AML-193 (cell line): ENCODE measurements at places on chromosomes 2 and 18.

- no peak for DNase-seq
Measured at GRCh38 chr2:1045109-1045508, 94.5 kb downstream of the SNTG2 start.

GRCh38 chr18:55419132-55419946 is 168.7 kb downstream of the TCF4 start:
- no peak for DNase-seq

DNA sequence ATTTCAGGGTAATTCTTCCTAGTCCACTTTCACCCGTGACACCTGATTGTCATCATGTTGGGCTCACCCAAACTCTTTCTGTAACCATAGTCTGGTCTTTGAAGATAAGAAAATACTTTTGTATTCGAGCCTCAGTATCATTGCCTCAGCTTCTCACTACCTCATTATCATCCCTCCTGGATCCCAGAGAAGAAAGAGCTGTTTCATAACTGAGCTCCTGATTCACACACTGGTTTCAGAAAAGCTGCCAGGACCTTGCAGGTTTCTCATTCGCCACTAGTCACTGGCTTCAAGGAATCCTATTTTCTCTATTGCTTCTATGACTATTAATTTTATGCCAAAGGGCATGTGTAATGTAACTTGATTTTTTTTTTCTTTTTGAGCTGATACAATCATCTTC is 2.9 kb upstream of the CRIM1 start:
- DNase-seq = no peak

DNA sequence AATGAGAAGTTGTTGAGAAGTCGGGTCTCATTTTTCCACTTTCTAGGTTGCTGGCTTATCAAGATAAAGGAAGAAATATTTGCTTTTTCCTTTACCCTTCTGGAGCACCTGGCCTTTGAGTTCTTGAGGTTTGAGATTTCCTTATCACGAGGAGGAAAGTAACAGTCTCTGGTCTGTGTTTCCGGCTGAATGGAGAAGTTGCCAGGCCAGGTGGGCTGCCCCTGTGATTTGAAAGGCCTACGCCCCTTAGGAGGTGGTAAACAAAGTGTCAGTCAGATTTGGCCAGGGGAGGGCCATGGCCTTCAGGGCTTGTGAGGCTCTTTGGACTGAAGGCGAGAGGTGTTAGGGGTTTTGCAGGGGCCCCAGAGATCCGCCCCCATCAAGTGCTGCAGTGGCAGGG is 156.7 kb upstream of the HAAO start:
- no peak for DNase-seq

DNA sequence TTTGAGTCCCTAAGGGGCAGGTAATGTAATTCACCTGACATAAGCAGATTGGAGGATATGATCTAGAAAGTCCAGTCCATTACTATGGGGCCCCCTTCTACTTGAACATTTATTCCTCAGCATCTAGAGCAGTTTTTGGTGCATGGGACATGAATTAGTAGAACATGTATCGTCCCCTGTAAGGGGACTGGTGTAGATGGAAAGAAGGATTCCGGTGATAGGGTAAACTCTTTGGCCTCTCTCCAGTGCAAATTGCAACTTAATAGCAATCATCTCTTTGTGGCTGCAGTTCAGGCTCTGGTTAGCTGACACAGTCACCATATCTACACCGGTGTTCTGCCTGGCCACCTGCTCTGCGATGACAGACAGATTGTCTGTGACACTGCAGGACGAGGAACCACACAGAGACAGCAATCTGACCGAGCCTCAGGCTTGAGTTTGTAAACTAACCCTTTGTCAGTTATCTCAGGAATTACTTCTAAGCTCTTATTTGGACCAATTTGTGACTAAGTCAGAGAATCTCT is 6.4 kb upstream of the SLC8A1 start:
- DNase-seq = no peak

DNA sequence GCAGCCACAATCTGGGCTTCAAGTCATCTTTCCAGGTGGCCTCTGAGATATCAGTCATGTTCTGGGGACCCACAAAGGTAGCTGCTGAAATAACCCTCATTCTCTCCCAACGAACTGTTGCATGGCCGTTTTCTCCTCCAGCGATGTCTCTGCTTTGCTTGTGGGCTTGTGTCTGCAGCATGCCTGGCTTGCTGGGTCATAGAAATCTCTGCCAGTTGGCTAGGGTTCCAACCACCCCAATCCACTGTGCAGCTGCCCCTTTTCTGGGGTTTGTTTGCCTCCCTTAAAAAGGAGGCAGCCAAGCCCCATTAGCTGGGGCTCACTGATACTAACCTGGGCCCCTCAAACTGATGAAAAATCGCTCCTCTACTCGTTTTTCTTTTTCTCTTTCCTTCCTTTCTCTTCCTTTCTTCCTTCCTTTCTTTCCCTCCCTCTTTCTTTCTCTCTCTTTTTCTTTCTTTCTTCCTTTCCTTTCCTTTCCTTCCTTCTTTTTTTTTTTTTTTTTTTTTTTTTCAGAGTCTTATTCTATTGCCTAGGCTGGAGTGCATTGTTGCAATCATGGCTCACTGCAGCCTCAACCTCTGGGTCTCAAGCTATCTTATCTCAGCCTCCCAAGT is 680.0 kb downstream of the EPHA4 start:
- no peak for DNase-seq

GRCh38 chr18:79336556-79337142 is 59.1 kb upstream of the NFATC1 start:
- no peak for DNase-seq

- no peak for DNase-seq
Measured at GRCh38 chr2:211468877-211469663, 912.7 kb downstream of the CPS1 start.

DNA sequence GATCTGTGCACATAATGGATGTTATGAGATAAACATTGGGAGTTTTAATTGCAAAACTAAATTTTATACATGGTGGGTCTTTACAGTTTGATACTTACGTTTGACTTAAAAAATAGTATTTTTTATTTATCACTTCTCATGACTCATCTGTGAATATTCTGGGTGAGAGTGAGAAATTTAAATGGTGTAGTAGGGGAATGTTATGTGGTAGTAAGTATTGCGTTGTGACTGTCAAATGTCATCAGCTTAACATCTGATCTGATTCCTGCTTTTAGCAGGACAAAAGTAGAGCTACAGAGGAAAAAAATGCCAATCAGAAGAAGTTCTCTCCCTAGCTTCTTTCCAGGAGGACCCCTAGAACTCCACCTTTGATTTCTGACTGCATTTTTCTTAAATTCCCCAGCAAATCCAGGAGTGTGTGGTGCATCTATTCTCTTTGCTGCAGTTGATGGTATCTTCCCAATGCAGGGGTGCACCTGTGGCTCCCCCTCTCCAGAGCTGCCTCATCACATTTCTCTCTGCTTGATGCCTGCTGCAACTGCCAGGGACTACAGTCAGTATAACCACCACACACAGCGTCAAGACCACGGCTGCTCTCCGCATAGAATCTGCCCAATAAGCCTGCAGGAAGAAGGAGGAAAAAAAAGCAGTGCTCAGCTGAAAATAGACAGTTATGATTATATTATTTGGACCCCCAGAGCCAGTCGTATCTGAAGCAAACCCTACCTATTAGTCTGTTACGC is 151.3 kb upstream of the THUMPD2 start:
- no peak for DNase-seq

- no peak for DNase-seq
Measured at GRCh38 chr2:118148809-118149208, 60.5 kb downstream of the INSIG2 start.

DNA sequence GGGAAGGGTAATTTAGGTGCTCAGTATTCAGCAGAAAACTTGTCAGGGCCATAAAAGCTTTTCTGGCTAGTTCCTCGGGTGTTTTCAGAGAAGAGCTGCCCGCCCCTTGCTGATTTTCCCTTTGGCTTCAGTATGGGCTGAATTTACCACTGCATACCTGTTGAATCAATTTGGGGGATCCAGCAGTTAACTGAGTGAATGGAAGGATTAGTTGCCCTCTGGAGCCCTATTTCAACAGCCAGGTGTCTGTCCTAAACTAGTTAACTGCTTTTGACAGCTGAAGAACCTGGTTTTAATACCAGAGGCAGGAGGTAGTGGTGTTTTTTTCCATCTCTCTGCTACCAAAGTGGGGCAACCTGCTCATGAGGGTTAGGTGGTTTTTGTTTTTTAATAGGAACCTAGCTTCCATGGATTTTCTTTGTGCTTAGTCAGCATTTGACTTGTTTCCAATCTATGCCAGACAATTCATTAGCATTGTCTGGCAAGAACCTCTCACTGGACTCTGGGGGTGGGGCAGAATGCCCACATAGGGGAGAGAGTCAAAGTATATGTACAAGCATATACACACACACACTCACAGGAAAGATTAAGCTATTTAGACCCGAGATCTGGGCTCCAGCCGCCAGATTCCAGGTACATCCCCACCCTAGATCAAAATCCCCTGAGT is 166.5 kb upstream of the SIX3 start:
- no peak for DNase-seq

DNA sequence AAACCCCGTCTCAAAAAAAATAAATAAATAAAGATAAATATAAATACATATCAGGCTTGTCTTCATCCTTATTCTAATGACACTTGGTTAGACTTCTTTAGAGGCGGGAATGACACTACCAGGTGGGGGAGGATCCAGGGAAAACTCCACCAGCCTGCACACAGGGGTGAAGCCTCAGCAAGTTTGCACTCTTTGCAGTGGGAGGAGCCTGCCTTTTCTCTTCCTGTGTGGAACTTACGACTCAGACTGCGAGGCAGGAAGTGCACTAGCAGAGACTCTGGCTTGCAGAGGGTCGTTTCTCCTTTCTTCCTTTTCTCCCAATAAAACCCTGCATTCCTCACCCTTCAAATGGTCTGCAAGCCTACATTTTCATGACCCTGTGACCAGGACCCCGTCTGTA is 153.6 kb upstream of the CBLN2 start:
- DNase-seq = no peak

DNA sequence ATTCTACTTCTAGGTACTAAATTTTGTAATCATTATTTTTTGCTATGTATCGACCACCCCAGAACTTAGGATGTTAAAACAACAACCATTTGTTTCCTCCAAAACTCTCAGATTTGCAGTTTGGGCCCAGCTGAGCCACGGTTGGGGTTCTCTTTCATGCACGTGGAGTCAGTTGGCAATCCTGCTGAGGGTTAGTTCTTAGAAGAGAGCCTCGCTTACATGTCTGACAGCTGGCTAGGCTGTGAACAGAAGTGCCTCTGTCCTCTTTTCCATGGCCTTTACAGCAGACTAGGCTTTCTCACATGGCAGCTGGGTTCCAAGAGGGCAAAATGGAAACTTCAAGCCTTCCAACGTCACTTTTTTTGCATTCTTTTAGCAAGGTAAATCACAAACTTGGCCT is 9.3 kb upstream of the RGPD4 start:
- no peak for DNase-seq

DNA sequence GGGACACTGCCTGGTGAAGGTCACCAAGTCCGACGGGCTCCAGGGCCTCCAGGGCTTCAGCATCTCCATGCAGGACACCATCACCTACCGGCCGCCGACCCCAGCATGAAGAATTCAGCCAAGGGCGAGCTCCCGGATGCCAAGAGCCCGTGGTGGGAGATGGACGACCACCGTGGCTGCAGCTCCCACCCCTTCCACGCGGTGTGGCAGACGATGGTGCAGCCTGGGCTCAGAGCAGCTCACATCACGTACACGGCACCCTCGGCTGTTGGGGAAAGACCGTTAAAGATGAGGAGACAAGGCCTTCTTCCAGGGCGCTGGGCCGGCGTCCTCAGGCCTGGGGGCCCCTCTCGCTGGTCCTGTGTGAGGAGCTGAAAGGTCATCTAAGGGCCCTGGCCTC is 31.2 kb upstream of the ADNP2 start:
- DNase-seq = no peak

- no peak for DNase-seq
Measured at GRCh38 chr2:203532957-203533658, 2.0 kb downstream of the RAPH1 start.

DNA sequence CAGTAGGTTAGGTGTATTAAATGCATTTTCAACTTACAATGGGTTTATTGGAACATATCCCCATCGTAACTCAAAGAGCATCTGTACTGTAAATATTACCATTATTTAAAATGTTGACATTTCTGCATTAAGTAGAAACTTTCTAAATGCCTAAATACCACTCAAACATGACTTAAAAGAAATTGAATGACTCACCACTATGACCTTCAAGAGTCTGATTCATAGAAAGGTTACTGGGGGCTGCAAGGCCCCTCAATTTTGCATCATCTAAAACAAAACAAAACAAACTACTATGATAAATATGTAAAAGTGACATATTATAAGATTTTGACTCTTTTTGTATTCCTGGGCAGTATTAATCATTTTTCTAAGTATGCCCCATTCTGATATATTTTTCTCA is 7.6 kb downstream of the WDR35 start:
- no peak for DNase-seq

DNA sequence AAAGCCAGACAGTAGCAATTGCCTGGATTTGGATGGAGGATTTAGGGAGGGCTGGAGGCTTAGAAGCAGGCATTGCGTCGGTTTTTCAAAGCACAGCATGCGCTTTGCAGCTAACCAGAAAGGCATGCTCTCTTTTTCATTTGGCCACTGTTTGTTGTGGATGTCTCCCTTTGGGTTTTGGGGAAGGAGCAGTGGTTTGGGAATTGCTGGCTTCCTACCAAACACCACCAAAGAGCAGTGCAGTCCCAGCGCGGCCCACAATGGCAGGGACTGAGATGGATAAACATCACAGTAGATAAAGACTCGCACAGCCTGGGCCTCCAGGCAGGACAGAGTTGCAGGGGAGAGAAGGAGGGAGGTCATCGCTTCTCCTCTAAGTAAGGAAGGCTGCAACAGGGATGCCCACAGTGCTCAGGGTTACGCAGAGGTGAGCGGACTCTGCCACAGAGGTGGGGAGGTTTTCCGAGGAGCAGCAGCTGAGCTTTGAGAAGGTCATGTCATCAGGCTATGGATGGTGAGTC is 148.5 kb downstream of the MYT1L start:
- DNase-seq = no peak

GRCh38 chr2:126719833-126720351 is 63.9 kb downstream of the GYPC start:
- DNase-seq = no peak

DNA sequence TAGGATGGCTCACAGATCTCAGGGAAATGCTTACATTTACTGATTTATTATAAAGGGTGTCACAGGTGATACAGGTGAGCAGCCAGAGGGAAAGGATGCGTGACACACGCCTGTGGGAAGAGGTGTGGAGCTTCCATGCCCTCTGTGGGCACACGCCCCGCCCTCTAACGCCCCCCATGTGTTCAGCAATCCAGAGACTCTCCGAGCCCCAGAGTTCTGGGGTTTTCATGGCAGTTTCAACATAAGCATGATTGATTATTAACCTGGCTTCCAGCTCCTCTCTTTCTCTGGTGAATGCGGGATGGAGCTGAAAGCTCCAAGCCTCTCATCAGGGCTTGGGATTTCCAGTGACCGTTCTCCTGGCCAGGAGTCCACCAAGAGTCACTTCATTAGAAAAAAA is 34.3 kb upstream of the ODC1 start:
- no peak for DNase-seq

DNA sequence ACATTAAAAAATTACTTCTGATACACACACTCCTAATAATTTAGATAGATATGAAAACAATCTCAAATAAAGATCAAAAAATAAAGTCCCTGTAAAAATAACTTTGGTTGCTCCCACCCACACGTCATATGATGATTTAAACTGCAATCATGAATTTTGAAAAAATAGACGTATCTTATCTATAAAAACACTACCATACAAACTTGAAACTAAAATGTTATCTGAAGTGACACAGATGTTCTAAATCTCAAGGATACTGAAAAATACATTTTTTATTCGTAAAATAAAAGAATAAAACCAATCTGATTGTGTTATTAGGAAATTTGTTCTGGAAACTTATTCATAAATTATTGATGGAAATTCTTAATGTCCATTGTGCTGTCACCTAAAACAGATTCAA is 8.1 kb upstream of the BOLA3 start:
- no peak for DNase-seq
